ENCODE measurements at places on chromosomes 5 and 9.

DNA sequence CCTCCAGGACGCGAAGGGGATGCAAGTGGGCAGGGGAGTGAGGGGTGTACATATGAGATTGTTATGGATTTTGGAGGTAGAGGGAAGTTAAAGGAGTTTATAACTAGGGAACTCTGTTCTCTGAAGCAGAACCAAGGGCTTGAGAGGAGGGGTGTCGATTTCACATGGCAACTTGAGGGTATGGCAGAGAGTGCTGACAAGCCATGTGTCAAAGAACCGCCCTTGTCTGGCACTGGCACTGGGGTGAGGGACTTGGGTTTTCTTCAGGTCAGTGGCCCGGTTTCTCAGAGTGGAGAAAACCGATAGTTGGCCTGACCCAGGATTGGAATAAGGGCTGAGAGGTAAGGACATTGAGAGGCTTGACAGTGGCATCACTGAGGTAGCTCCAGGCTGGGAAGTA, 47.7 kb upstream of the TESK1 start:
- no peak for DNase-seq

DNA sequence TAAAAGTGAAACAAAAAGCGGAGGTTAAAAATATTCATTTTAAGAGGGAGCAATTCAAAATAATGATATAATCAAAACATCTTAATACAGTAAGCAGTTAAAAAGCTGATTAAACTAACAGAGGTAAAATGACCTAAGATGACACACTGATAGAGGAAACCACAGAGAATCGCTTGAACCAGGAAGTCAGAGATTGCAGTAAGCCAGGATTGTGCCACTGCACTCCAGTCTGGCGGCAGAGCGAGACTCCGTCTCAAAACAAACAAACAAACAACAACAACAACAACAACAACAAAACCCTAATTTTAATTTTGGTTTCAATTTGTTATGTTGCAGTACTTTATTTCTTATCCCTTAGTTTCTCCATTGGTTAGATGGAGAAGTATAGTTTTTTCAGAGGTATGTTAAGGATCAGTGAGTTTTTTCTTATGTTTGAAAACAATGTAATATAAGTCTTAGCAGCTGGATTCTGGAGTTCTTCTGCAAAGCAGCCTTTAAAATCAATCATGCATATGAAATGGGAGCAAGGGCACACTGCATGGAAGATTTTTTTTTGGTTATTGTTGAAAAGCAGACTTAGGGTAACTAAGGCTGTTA, 58.5 kb downstream of the MLANA start:
- DNase-seq: peak; percentile 76

DNA sequence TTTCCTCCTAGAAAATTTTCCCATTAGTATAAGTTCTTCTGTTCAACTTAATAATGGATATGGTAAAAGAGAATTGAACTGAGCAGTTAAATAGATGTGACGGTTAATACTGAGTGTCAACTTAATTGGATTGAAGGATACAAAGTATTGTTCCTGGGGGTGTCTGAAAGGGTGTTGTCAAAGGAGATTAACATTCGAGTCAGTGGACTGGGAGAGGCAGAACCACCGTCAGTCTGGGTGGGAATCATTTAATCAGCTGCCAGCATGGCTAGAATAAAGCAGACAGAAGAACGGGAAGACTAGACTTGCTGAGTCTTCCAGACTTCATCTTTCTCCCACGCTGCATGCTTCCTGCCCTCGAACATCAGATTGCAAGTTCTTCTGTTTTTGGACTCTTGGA, 689.6 kb upstream of the CDH10 start:
- no peak for DNase-seq

DNA sequence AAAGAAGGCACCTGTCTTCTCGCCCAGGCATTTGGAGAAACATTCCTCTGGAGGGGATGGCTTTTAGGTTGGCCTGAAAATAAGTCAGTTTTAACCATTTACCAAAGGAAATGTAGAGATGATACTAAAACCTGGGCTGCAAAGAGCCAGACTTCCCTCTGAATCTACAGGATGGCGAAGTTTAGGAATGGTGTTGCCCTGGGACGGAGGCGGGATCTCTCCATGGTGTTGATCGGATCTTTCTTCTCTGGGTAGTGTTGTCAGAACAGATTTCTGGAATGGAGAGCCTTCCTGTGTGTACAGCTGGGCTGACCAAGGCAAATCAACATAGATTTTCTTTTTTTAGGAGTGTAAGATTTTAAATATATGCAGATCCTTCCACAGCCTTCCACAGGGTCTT, 159.2 kb downstream of the PDZD2 start:
- DNase-seq: no peak

GRCh38 chr5:174708476-174709207, 15.7 kb upstream of the MSX2 start:
- no peak for DNase-seq

- DNase-seq: no peak
These were observed 148.8 kb upstream of the ADAMTSL1 start for GRCh38 chr9:18324928-18325745.

DNA sequence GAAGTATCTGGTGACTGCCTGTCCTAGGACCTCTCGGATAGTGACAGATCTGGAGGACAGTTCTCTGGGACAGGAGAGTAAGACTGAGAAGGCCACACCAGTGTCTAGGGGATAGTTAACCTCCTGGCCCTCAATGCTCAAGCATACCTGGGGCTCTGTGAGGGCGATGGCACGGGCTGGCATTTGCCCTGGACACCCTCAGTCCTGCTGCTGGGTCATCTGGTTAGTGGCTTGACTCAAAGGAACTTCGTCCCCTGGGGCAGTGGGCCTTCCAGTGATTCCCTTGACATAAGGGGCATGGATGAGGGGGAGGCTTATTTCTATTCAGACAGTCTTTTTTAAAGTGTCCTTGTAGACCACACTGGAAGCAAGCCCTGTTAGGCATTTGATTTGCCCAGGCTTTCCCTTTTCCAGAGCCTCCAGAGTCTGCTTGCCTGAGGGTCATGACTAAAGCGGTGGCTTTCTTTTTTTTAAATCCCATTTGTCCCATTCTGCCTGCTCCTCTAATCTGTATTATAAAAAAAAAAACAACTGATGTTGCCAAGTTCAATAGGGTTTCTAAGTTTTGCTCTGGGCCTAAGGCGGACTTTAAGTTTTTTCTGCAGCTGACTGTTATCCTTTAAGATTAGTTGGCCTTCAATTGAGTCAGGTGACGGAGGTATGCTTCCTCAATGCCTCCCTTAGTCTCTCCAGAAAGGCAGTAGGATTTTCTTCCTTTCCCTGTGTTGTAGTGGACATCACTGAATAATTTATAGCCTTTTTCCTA, 2083.5 kb upstream of the C9orf72 start:
- DNase-seq: no peak

GRCh38 chr5:132962429-132963021, 909 bp downstream of the AFF4 start:
- peak; percentile 56 for DNase-seq

GRCh38 chr5:65925044-65925600, 1.3 kb upstream of the ERBIN start:
- DNase-seq: peak; percentile 65
